Stimulated activated CD4-positive, alpha-beta T cell treated with anti-CD3 and anti-CD28 coated beads, Interleukin-1b, Interleukin-23, amount 100 ng/mL, for 24 hours (primary cell): ENCODE measurements at places on chromosomes 6 and 20.

DNA sequence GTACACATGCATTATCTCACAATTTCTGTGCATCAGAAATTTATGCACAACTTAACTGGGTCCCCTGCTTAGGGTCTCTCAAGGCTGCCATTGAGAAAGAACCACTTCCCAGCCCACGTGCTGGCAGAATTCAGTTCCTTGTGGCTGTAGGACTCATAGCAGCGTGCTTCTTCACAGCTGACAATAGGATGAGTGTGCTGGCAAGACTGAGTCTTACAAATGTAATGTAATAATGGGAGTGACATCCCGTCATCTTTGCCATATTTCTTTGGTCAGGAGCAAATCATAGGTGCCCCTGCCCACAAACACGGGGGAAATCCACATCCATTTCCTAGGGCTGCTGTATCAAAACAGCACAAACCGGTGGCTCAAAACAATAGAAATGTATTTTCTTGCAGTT lies 77.4 kb downstream of the FIG4 start:
- no peak for DNase-seq

DNA sequence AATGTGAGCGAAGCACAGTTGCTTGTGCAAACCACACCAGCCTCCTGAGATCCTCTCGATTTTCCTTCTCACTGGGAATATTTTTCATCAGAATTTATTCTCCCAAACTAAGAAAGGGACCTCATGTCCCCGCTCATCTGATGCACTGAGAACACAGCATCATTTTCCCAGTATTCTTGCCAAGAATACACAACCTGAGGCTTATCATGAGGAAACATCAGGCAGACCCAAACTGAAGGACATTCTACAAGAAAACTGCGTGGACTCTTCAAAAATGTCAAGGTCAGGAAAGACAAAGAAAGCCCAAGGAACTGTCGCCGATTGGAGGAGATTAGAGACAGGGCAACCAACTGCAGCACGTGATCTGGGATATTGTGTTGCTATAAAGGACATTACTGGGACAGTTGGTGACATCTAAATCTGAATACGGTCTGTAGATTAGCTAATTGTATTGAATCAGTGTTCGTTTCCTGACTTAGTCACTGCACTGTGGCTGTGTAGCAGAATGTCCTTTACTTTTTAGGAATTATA lies 72.3 kb downstream of the SNX5 start:
- DNase-seq = no peak

DNA sequence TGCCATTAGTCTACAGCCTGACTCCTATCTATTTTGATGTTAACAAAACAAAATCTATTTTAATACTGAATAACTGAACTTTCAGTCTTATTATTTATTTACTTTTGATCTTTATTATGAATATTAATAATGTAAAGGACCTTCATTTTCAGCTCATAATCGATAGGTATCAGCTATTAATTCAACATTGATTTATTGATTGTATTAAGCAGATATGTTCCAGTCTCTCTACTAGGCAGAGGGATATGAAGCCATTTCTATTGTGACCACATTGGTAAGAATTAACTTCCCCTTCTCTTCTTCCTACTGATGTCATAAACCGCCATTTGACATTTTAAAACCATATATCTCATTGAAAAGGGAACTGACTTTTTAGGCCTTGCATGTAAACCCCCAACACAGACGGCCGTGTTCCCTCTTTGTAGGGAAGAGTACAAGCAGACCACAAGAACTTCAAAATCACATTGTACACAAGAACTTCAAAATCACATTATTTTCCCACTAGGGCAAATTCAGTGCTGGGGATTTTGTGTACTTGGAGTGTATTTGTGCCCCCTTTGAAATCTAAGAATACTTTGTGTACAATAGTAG lies 69.5 kb upstream of the FABP7 start:
- no peak for DNase-seq

- DNase-seq = no peak
Measured at GRCh38 chr6:145809785-145810184, 4.8 kb downstream of the FBXO30 start.

DNA sequence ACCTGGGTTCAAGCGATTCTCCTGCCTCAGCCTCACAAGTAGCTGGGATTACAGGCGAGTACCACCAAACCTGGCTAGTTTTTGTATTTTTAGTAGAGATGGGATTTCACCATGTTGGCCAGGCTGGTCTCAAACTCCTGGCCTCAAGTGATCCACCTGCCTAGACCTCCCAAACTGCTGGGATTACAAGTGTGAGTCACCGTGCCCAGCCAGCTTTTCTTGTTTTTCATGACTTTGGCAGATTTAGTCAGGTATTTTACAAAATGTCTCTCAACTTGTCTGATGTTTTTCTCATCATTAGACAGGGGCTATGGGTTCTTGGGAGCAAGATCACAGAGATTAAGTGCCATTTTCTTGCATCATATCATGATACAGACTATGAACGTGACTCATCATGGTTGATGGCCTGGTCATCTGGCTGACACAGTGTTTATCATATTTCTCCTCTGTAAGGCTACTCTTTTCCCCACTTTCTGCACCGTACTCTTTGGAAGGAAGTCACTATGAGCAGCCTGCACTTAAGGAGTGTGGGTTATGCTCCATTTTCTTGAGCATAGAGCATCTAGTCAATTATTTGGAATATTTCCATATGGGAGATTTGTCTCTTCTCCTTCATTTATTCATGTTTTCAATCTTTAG lies 67.8 kb downstream of the RNF182 start:
- DNase-seq = no peak

DNA sequence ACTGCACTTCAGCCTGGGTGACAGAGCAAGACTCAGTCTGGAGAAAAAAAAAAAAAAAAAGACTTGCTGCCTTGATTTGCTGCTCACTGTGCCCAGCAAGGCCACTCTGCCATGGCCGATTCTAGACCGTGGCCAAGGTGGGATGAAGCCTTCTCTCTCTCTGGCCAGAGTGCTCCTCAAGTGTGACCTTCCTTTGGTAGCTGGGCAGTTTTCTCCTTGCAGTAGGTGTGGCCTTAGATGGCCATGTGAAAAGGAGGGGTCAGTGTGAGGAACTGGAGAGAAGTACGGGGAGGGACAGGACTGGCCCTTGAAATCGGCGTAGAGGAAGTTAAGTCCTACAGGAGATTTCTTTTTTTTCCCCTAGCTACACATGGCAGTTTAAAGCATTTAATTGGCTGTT lies 272.0 kb downstream of the ARID1B start:
- no peak for DNase-seq

DNA sequence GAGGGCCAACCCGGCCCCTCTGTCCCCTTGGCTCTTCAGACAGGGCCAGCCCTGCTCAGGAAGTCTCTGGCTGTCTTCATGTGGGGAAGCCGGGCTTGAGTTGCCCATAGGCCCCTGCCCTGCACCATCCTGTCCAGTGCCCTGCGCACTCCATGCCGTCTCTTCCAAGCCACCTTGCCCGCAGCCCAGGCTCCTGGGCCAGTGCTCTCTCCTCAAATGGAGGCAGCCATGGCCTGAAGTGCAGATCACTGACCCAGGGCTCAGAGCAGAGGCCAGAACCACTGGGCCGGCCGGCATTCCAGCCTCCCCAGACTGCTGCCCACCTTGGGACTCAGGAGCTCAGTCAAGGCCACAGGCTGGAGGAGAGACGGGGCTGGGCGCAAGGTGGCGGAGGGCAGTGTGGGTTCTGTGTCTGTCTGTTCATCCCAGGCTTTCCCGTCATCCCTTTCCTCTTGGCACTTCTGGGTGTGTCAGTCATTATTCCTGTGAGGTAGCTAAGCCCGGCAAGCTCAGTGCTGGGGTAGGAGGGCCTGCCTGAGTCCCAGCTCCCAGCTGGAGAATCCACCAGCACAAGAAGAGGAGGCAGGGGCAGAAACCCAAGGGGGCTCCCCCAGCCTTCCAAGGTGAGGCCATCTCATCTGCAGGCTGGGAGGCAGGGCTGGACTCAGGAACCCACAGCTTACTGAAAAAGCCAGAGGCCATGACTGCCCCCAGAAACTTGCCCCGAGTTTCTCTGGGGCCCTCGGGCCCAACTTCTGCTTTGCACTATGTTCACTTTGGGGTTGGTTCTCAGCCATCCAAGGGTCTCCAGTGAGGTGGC lies 22.4 kb downstream of the SDCBP2 start:
- no peak for DNase-seq

DNA sequence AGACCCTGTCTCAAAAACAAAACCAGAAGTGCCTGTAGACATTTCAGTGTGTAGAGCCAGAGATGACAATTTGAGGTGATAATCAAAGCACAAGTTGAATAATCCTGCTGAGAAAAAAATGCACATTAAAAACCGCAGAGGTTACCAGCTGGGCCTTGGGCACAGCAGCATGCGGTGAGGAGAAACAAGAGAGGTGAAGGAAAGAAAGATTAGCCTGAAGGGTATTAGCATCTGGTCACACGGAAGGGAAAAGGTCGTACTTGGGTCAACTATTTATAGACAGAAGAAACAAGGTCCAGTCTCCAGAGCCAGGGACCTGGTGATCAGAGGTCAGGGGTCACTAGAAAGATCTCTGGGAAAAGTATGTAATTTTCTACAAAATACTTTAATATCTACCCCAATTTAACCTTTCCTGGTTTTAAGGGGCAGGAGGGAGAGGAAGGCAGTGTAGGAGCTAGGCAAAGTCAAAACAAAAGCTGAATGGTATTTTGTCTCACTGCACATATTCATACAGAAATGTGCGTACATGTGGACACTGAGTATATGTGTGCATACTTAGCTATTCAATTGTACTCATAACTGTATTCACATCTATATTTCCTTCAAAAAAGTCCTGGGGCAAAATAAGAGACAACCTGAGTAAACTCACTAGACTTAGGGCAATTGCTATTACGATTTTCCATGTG lies 10.1 kb downstream of the MAP7 start:
- no peak for DNase-seq

DNA sequence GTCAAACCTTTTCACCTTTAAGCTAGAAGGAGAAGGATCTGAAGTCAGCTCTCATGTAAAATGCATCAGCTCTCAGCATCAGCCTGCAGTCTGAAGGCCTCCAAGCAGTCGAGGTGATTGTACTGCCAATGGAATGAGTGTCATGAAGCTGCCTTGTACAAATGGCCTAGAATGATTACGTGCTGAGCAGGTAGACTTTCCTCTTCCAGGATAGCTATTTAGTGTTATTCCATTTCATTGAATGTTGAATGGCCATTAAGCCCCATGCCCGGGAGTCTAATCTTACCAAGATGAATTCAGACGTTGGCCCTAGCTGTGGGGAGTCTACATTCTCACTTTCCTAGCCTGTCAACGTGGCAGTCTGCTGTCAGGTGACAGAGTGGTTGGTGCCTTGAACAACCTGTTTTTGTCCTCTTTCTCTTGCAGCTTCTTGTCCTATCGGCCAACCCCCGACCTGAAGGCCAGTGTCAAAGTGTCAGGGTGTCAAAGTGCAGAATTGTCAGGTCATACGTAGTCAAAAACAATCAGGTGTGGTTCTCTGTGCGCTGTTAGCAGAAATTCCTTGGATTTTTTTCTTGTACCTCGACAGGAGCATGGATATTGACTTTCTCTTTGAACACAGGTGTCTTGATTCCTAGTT lies 95.2 kb upstream of the TIAM2 start:
- DNase-seq = no peak
